ENCODE measurements at places on chromosomes 3 and 15.

DNA sequence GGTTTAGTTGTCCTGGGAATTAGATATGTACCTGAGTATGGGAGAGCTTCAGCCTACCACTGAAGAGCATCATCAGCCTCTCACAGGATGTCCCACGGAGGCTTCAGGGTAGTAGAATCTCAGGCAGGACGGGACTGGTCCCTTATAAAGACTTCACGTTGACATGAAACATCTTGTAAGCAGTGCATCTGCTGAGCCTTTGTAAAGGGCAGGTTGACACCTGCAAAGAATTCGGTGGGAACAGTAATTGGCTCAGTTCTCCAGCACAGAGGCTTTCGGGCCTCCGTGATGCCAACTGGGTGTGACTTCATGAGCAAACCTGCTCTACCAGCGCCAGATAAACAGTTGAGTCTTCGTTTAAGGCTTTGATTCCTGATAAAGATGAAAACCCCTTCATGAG, 26.9 kb upstream of the AVEN start:
- DNase-seq, result no peak

GRCh38 chr3:24907106-24907505, 412.5 kb upstream of the THRB start:
- no peak for DNase-seq

GRCh38 chr3:194632809-194633348, 340 bp downstream of the TMEM44 start:
- no peak for DNase-seq

DNA sequence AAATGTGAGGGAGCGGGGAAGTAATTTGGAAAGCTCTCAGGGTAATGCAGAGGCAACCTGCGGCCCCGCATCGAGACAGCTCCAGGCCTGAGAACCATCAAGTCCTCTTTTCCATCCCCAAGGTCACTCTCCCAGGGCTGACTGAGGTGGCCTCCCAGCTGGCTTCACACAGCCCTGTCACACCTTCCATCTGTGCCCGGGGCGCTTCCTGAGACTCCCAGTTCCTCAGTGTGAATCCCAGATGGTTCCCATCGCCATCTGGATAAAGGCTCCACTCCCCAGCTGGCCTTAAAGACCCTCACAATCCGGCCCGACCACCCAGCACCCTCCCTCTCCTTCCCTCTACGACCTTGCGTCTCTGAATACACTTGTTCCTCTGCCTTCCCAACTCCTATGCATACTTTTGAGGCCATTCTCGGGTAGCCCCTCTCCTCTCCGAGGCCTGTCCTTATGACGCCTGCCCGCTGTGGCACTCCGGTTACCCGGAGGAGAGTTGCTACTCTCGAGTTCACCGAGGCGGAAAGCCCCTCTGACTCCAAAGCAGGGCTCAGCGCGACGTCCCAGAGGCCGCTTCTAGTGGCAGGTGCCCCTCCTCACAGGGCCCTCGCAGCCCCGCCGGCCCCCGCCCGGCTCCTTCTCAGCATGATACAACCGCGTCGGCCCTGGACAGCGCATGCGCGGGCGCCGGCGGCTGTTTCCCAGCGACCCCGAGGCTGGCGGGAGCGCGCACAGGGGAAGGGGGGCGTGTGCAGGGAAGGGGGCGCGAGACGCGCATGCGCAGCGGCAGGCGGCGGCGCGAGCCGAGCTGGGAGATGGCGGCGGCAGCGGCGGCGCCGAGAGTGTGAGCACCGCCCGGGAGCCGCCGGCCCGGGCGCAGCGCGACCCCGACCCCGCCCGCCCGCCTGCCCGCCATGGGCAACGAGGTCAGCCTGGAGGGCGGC, at the start of gene BSN:
TSS of gene BSN (plus strand) at position 786 of the 941 bp plus-strand sequence. CDS start at position 912, 126 bp downstream.
- DNase-seq, result peak; percentile 93

- no peak for DNase-seq
These were observed 400.9 kb upstream of the ATP11B start for GRCh38 chr3:182392182-182392937.

- no peak for DNase-seq
These were observed 45.7 kb downstream of the C2CD4B start for GRCh38 chr15:62119227-62119864.

- DNase-seq, result no peak
These were observed 52.8 kb downstream of the HERC1 start for GRCh38 chr15:63780969-63781368.

DNA sequence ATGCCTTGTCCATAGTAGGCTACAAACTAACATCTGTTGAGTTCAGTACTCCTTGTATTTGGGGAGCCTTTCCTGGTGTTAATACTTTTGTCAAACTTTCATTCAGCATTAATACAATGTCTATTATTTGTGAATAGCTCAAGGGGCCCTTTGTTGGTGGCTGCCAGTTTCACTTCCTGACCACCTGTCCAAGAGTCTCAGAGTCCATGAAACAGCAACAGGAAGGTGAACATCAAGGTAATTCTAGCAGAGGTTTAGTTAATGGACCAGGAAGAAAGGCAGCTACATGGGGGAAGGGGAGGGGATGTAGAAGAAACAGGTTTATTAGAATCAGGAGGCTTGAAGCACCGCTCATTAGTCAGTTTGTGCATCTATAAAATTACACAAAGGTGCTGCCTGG, 386.9 kb downstream of the PDCD6IP start:
- DNase-seq, result no peak

GRCh38 chr15:40115670-40116093, 7.0 kb upstream of the BMF start:
- peak; percentile 63 for DNase-seq

DNA sequence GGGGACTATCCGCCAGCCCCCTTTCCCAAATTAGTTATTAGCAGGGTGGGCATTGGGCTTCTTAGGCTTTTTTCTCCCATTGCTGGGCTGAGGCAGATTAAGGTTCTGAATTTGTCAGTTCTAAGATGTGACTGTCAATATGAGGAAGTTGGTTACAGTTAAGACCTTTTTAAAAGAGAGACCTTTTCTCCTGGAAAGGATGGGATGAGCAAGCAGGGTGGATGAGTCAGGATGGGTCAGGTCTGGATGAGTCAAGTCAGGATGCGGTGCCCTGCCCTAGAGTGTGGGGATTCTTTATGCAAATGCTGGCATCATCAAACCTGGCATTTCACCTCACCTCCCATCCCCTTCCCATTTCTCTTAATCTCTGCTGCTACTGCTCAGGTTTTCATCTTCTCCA, 1.9 kb downstream of the AEN start:
- no peak for DNase-seq

DNA sequence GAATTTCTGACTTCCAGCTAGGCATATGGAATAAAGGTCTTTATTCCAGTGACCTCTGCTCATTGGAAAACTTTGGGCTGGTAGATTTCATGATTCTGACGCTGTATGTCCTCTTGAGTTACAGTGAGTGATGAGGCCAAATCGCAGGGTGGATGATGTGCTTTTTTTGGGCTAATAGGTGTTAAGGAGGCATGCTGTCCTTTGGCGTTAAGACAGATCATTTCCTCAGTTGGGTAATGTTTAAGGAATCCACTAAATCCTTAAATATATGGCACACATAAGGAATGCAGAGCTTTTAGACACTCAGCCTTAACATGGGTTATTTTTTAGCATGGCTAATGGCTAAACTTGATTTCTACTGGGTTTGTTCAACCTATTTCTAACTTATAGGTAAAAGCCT, 87.9 kb downstream of the LPP start:
- no peak for DNase-seq

- no peak for DNase-seq
These were observed 11.7 kb upstream of the NOX5 start for GRCh38 chr15:69002783-69003182.

- no peak for DNase-seq
These were observed 19.5 kb downstream of the TKT start for GRCh38 chr3:53236112-53236841.

GRCh38 chr3:117846238-117846637, 1136.7 kb downstream of the TUSC7 start:
- no peak for DNase-seq

DNA sequence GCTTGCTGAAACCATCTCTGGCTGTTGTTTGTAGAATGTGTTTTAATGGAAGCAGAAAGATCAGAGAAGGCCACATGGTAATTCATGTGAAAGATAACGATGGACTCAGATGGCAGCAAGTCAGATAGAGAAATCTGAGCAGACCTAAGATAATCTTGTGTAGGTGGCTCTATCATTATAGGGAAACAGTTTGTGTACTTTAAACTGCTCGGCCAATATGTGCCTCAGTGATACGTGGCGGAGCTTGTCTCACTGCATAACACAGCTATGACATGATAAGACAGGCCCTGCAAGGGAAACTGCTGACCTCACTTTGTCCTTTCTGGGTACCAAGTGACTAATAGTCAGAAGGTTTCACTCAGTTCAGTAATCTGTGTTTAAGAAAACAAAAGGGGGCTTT, 51.0 kb downstream of the MME start:
- no peak for DNase-seq

DNA sequence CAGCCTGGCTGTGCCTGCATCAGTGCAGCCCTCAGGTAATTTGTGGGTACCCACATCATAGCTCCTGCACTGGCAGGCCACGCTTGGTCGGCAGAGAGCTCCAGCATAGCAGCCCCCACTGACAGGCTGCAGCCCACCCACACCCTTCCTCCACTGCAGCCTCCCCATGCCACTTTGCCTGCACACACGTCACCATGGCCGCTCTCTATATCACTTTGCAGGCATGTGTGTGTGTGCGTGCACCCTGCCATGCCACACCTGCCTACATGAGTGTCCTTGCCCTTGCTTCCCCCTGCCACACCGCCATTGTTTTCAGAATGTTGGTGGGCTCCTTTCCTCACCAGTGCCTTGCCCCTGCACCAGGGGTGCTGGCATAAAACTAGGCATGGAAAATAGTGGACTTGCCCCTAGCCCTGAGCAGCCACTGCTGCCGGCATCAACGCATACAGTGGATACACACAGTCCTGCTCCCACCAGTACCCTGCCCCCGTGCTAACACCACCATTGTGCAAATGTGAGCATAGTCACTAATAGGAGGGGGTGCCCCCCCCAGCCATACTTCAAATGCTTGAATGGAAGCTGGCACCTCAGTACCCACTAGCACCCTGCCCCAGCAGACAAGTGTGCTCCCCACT, 278.7 kb upstream of the MANF start:
- DNase-seq, result no peak

- DNase-seq, result no peak
These were observed 75.3 kb upstream of the CMTM7 start for GRCh38 chr3:32316319-32316718.

DNA sequence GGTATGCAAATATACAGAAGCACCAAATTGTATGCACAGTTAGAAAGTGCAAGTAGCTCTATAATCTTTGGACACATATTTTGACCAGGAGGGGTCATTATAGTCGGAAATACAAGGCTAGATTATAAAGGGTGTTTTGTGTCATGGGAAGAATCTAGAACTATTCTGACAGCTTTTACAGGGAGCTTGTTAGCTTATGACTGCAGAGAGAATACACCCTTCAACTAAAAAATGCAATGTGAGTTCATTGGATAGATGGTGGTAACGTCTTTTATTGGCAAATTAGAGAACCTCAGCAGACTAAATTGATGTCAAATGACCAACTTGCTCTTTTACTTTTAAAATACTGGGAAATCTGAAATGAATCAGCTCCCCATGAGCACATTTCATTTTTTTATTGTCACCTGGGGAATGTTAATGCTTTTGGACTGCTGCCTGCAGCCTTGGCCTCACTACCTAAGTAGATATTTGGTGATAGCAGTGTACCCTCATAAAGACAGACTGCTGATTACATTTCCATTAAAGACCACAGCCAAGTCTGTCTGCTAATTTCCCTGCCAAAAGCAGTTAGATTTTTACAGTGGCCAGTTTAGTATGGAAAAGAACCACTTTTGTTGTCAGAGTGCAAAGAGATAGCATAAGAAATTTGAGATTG, 515.9 kb upstream of the DPPA4 start:
- DNase-seq, result no peak

- DNase-seq, result no peak
These were observed 10.2 kb upstream of the TRIM69 start for GRCh38 chr15:44726136-44726535.

DNA sequence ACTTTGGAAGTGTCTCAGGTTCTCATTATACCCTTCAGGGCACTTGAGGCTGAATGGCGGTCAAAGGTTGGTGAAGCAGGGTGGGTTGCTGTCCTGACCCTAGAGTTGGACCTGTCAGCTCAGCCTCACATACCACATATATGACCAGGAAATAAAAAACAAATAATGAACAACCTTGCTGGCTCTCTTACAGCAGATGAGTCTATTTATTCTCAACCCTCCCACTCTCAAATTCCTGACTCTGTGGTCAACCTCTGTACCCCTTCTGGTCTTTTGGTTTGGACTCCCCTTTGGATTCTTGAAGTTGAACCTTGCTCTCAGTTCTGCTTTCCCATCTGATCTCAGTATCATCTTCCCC, 16.9 kb downstream of the PPP2R3A start:
- no peak for DNase-seq

GRCh38 chr15:101538177-101538576, 48.7 kb upstream of the PCSK6 start:
- DNase-seq, result no peak

GRCh38 chr15:93164409-93164808, 75.4 kb upstream of the RGMA start:
- no peak for DNase-seq

DNA sequence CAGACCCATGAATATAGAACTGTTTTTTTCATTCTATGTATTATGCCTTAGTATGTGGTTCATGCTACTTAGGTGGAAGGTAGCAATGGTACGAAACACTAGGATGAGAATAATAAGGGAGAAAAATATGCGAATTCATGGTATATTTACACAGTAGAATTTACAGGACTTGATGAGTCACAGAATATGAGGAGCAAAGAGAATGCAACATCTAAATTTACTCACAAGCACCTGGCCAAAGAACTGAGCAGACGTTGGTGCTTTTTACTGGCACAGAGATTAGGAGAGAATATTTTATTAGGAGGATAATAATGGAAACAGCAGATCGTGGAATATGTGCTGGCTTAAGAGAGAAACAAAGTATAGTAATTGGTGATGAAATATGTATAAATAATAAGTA, 785.4 kb upstream of the ROBO1 start:
- no peak for DNase-seq

DNA sequence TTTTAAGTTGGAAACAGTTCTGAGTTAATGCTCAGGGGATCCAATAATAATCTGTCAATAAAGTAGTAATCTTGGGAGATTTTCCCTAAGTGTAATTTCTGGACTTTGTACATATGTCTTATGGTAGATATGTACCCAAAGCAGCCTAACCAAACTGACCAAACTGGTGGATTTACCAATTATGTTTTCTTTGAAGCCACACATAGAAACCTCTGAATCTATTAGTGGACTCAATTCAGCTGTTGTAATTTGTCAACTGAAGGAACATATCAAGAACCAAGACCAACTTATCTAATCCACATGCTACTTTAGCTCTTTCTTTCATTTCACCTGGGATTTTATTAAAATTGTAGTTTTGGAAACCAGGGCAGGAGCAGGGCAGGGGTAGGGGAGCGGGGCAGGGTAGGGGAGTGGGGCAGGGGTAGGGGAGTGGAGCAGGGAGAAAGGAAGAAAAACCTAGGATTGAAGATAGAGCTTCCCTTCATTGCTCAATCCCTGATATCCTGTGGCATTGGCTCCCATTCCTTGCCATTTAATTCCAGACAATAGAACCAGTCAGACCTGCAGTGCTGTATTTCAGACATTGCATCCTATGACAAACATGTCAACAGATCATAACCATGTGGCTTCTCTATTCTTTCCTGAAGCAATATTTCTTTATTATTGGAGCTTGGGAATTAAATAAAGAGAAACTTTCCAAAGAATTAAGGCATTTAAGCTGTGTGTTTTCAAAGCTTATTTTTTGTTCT, 101.8 kb downstream of the NFKBIZ start:
- no peak for DNase-seq

Data from WTC11 (cell line).